GM23248 (cell line): ENCODE measurements at places on chromosomes 4 and X. TPM values are rescaled to one million over a fixed set of nuclear protein-coding genes. Genes with fewer than 3 reads are reported as not detected.

The KLHL4 gene
- not detected in 2 replicates for polyA plus RNA-seq

The ARX gene
- not detected in 2 replicates for polyA plus RNA-seq

DNA sequence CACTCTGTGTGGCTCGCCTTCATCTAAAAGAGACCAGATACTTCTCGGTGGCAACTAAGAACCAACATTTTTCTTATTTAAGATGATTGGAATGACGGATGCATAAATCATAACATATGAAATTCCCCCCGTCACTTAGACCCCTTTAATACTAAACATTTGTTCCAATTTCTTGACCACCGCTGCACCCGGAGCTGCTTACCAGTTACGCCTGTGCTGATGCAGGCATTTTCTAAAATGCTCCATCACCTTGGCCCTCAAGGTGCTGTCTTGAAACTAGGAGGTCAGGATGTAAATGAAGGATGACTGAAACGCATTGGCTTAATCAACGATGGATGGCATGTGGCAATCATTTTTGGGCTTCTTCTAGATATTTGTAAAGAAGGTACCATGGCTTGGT is 130.0 kb downstream of the CPZ start:
- peaks cover 54% of the 10 kb centered on the region for H3K27me3 ChIP-seq
- no peak for DNase-seq
- H3K4me3 ChIP-seq, result no peak overlapping the region
- H3K4me1 ChIP-seq, result no peaks in the 10 kb centered on the region
- H3K36me3 ChIP-seq, result no peaks in the 10 kb centered on the region
- H3K27ac ChIP-seq, result no peak overlapping the region

- peaks cover 24% of the 10 kb centered on the region for H3K4me1 ChIP-seq
- no peaks in the 10 kb centered on the region for H3K27me3 ChIP-seq
- no peak overlapping the region for H3K27ac ChIP-seq
- DNase-seq, result peak; percentile 13
- H3K4me3 ChIP-seq, result no peak overlapping the region
Measured at GRCh38 chr4:82893942-82894341, 3.0 kb upstream of the SEC31A start.

DNA sequence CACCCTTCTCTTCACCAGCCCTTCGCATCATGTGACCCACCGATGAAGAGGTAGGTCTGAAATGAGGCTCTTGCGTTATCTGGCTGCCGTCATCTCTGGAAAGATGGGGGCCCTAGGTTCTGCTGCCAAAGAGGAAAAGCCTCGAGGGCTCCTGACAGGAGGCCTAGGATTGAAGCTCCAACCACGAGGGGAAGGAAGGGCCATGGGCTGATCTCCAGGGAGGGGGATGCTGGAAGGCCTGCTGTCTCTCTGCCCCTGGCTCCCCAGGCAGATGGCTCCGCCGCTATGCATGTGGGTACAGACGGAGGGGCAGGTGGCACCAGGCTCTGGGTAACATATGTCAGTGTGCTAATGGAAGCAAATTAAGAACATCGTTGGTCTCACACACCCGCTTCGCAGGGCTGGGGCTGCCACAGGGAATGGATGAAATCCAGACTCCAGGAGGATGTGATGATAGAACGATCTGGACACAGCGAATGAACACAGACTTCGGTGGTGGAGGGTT is 44.9 kb downstream of the AFAP1 start:
- H3K4me1 ChIP-seq, result peaks cover 56% of the 10 kb centered on the region
- no peak overlapping the region for H3K4me3 ChIP-seq
- DNase-seq, result no peak
- no peak overlapping the region for H3K27ac ChIP-seq

GRCh38 chrX:75746891-75747639 is 38.0 kb downstream of the MAGEE2 start:
- no peaks in the 10 kb centered on the region for H3K27me3 ChIP-seq
- no peaks in the 10 kb centered on the region for H3K36me3 ChIP-seq
- no peaks in the 10 kb centered on the region for H3K4me1 ChIP-seq
- H3K27ac ChIP-seq, result peak overlapping the region; percentile 45
- peak; percentile 70 for DNase-seq

The CT45A1 gene
- not detected in 2 replicates for polyA plus RNA-seq

DNA sequence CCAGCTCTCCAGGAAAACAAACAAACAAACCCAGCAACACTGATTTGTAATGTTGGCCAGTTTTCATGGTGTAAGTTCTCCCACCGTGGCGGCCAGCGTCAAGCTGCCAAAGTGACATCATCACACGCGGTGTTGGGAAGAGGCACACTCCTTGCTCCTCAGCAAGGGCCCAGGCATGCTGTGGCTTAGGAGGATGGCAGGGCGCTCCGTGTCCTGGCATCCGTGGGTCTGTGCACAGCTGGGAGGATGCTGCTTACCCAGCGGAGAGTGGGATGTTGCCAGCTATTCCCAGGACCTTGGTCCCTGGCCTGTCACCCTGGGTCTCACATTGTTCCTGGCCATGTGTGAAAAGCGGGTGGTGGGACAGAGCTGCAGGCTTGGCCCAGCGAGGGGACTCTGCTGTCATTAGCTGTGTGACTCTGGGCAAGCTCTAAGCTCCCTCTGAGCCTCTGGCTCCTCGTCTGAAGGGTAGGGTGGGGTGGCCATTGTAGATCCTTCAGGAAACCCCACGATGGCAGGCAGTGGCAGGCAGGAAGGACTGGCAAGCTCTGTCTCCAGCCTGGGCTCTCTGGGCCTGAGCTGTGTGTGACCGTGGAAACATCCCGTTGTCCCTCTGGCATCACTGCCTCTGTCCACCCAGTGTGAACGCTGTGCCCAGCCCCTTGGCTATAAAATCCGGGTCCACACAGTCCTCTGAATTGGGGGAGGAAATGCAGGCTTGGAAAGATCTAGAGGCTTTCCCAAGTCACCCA is 10.8 kb downstream of the PSAPL1 start:
- H3K36me3 ChIP-seq, result no peaks in the 10 kb centered on the region
- H3K4me3 ChIP-seq, result no peak overlapping the region
- no peaks in the 10 kb centered on the region for H3K4me1 ChIP-seq
- H3K27ac ChIP-seq, result no peak overlapping the region

The GPR82 gene
- polyA plus RNA-seq, result 0.13 TPM in 1 of 2 replicates, not detected in the other

The TAF9B gene
- 11.3 and 12.2 TPM in 2 replicates for polyA plus RNA-seq

DNA sequence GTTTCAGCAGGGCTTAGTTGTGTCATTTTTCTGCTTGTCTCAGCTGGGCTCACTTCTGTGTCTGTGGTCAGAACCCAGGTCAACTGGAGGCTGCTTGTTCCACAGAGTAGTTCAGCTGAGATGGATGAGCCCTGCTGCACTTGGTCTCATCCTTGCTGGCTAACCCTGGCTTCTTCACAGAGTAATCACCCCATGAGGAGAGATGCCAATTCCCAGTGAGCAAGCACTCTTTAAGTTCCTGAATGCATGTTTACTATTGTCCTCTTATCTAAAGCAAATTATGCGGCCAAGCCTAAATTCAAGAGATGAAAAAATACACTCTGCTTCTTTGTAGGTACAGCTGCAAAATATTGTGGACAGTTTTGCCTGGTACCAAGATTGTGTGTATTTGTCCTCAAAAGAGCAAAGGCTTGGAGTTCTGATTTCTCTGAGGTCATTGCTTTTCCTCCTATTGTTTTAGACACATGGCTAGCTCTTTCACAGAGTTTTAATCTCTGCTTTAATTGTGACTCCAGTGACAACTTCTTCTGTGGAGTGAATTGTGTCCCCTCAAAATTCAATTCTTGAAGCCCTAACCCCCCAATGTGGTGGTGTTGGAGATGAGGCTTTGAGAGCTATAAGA is 236.6 kb upstream of the ANKRD50 start:
- no peaks in the 10 kb centered on the region for H3K27me3 ChIP-seq
- H3K4me1 ChIP-seq, result peaks cover 41% of the 10 kb centered on the region
- peak; percentile 80 for DNase-seq
- H3K4me3 ChIP-seq, result no peak overlapping the region; the same call in 1 of the 2 replicates

The HCCS gene
- polyA plus RNA-seq, result 49.8 and 51.2 TPM in 2 replicates

GRCh38 chr4:41057467-41057866 is 156.9 kb downstream of the APBB2 start:
- H3K27me3 ChIP-seq, result no peaks in the 10 kb centered on the region
- peak; percentile 33 for DNase-seq
- H3K36me3 ChIP-seq, result no peaks in the 10 kb centered on the region
- H3K27ac ChIP-seq, result 0 out of 2 replicates have a peak overlapping the region, but pooled peaks have one; percentile 4
- peaks cover 23% of the 10 kb centered on the region for H3K4me1 ChIP-seq

The MAGEB17 gene
- not detected in 2 replicates for polyA plus RNA-seq
